ENCODE measurements at places on chromosomes 6 and 20.

DNA sequence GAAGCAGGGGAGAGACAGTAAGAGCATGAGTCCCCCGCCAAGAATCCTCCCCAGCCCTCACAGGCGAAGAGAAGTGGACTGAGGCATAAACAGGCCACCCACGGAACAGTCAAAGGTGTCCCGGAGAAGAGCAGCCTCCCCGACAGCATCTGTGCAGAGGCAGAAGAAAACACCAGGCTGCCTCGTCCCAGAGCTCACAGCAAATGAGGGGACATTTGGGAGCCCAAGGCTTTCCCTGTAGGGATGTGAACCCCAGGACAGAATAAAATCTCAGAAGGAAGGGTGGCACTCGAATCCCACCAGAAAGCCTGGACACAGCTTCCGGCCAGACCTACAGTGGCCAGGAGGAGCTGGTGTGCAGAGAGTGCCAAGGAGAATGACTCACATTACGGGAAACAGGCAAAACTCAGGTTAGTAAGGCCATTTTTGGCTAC is 90.4 kb downstream of the DLL1 start:
- DNase-seq, result no peak

DNA sequence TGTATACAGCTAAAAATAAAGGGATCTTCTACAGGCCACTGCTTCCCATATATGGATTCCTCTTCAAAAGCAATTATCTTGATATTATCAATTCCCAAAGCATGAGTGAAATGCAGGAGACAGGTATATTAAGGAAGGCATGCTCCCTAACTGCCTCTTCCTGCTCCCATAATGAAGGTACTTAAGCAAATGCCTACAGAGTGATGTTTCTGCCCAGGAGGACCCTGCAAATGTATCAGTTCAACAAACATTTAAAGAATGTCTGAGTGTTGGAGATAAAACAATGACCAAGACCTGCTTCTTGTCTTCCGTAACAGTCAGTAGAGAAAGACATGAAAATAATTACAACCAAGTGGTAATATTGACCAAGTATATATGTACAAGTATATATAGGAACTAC is 4.2 kb downstream of the UBE2J1 start:
- DNase-seq, result no peak

DNA sequence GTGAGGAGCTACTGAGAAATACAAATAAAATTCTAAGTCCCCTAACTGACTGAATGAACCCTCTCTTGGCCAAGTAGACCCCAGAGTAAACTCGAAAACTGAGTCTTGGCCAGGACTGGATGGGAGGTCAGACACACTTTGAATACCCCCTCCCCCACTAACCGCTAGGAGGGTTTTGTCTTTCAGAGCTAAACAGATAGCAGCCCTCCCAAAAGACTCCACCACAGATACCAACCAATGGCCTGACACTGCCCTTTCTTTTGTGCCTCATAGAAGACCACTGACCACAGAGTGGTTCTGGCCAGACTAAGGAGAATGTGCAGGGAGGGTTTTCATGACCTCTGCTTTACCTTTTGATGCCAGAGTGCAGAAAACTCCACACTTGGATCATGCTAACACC is 42.1 kb downstream of the SPACA1 start:
- DNase-seq, result no peak

- no peak for DNase-seq
Observed at GRCh38 chr20:11051136-11051535, 377.3 kb upstream of the JAG1 start.

DNA sequence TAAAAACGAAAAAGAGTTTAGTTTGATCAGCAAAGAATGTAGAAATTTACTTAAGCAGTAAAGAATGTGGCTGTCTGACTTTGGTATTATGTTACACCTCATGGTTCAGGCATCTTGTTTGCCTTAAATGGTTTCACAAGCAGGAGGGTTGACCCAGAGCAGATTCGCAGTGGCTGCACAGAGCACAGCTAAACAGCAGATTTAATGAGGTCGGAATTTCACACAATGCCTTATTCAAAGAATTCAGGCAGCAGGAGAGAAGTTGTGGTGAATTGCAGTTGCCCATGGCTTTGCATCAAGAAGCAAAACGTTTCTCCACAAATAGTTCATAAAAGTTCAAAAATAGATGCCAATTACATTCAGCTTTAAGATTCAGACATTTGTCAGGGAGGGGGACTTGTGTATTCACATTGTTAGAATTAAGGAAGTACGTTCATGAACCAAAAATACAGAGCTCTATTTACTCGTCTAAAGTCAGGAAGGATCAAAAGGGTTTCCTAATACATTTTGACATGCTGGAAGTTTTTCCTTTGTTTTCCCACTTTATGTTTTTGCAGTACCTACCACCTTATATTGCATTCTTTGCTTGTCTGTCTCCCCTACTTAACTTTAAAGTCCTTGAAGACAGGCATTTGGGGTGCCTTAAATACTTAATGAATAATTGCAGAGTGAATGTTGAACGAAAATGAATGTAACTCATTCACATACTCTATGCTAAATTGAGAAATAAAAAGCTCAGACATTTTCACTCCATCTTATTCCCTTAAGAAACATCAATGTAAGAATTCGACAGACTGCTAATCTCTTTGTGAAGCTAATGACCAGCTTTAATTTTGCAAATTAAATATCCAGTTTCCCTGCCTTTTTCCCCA is 1163.6 kb upstream of the CITED2 start:
- no peak for DNase-seq

GRCh38 chr6:105603788-105604586 is 201.1 kb upstream of the PREP start:
- no peak for DNase-seq

GRCh38 chr20:4091490-4092479 is 76.4 kb upstream of the RNF24 start:
- DNase-seq, result peak; percentile 65

GRCh38 chr6:57109880-57110279 is 19.9 kb downstream of the ZNF451 start:
- DNase-seq, result no peak

All from GM20000 (cell line).